ENCODE measurements at places on chromosomes 2 and 18. TPM values are rescaled to one million over a fixed set of nuclear protein-coding genes. Genes with fewer than 3 reads are reported as not detected.

The LYPD1 gene
- total RNA-seq: 0.28 TPM

The LAMA3 gene
- 34.2 TPM for total RNA-seq

The KYNU gene
- 14.3 TPM for total RNA-seq

The LYPD6B gene
- total RNA-seq: not detected

DNA sequence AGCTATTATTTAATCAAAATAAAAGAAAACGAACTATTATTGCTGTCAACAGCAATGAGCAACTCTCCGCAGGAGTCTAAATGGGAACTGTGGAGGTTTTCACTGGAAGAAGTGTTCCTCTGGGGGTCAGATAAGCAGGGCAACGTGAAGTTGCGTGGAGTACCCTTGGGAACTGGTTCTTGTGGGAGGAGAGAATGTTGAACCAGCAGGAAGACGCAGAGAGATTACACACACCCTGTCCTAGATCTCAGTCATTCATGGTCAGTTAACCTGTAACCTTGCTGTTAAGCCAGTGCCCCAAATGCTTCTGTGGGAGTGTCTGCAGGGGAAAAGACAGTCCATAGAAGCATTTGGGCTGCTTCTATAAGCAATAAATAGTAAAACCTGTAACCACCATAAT, 20.4 kb upstream of the CABLES1 start:
- no peak overlapping the region for H3K27ac ChIP-seq
- no peak overlapping the region for H3K4me3 ChIP-seq
- H3K36me3 ChIP-seq: no peaks in the 10 kb centered on the region
- H3K27me3 ChIP-seq: no peaks in the 10 kb centered on the region

DNA sequence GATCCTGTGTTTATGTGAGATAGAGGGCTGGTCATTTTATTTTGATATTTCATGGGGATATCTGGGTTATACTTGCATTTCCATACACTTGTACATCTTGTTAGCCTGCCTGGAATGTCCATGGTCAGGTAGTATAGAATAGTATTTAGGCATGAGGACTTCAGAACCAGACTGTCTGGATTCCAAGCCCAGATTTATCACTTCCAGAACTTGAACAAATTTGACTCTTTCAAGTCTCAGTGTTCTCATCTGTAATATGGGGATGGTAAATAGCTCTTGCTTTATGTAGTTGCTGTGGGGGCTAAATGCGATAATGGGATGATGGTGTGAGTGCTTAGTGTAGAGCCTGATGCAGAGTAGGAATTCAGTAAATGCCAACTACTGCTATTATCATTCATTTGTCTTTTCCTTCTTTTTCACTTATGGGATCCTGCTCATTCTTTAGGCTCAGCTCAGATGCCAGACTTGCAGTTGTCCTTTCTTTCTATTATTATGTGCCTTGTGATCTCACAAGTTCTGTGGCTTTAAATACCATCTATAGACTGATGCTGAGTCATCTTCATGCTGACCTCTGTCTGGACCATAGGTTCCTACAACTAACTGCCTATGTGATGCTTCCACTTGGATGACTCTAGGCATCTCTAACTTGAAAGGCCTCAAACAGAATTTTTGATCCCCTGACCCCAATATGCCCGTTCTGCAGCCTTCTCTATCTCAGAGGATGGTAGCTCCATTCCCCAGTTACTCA, 67.4 kb downstream of the POLE4 start:
- DNase-seq: no peak
- H3K36me3 ChIP-seq: no peaks in the 10 kb centered on the region
- H3K4me1 ChIP-seq: no peaks in the 10 kb centered on the region

GRCh38 chr2:222864296-222864695, 3.5 kb downstream of the ACSL3 start:
- no peak overlapping the region for H3K27ac ChIP-seq
- DNase-seq: no peak
- no peaks in the 10 kb centered on the region for H3K27me3 ChIP-seq
- no peaks in the 10 kb centered on the region for H3K36me3 ChIP-seq
- no peak overlapping the region for H3K4me3 ChIP-seq
- H3K4me1 ChIP-seq: peaks cover 69% of the 10 kb centered on the region

DNA sequence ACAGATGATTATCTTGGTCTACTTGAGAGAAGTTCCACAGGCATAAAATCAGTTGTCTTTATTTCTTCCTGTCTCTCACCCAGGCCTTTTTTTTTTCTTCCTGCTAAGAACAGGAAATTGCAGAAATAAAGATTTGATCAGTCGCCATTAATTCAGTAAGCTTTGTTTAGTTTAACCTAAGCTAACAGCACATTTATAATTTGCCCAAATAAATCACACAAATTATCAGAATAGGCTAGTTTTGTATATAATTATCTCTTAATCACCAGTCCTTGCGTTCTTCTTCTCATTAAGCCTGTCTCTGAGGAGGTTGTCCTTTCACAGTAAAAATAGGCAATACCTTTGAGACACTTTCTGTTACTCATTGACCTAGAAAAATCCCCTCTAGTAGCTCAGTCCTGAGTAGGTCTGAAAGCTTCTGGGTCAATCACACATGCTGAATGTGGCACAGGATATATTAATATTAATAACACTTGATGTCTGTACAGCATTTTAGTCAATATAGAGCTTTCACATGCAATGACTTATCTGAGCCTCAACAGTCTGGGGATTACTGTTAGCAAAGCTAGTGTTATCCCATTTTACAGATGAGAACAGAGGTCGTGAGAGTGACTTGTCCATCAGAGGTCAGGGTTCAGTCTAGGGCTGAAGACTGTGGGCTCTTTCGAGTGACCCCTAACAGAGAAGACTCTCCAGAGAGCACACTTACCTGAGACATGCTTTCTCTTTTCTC, 11.2 kb upstream of the STK17B start:
- H3K4me1 ChIP-seq: no peaks in the 10 kb centered on the region
- no peaks in the 10 kb centered on the region for H3K36me3 ChIP-seq
- no peak for DNase-seq
- H3K27me3 ChIP-seq: no peaks in the 10 kb centered on the region
- H3K4me3 ChIP-seq: no peak overlapping the region
- H3K27ac ChIP-seq: no peak overlapping the region

- H3K4me3 ChIP-seq: no peak overlapping the region
- H3K27me3 ChIP-seq: no peaks in the 10 kb centered on the region
These were observed 115.4 kb downstream of the BMPR2 start for GRCh38 chr2:202491514-202491913.
